GM04504 (cell line): ENCODE measurements at places on chromosomes 12 and 14.

DNA sequence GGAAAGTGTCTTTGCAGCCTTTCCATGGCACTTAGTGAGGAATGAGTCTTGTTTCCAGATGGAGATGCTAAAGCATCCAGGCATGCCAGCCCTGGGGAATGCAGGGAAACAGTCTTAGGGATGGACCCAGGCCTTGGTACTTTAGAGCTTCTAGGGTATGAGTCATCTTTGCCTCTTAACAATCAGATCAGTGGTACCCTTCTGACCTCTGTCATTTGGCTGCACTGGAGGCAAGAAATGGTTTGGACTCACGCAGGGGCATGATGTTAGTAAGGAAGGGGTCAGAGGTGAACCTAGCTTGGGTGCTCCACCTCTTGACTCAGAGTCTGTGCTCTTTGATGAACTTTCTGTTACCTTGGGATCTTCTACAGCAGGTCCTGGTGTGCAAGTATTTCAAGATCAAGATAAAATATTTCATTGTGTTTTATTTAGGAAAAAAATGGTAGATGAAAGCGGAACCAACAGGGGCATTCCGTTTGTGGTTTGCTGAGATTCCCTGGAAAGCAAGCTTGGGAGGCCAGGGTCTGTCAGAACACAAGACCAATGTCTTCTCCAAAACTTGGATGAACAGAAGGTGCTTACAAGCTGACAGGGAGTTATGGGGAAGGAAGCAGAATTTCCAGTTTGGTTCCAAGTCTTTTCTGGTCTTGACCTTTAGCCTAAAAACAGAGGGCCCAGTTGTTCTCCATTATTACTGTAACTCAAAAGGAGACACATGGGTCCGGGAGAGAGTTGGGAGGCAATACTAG, 216.2 kb downstream of the ZFP36L1 start:
- no peak for DNase-seq

- DNase-seq: no peak
These were observed 190.0 kb downstream of the MDGA2 start for GRCh38 chr14:47485421-47485820.

- DNase-seq: peak; percentile 8
These were observed 255.4 kb downstream of the DAD1 start for GRCh38 chr14:22333422-22334274.

GRCh38 chr12:22982635-22983034, 357.7 kb downstream of the ETNK1 start:
- no peak for DNase-seq

DNA sequence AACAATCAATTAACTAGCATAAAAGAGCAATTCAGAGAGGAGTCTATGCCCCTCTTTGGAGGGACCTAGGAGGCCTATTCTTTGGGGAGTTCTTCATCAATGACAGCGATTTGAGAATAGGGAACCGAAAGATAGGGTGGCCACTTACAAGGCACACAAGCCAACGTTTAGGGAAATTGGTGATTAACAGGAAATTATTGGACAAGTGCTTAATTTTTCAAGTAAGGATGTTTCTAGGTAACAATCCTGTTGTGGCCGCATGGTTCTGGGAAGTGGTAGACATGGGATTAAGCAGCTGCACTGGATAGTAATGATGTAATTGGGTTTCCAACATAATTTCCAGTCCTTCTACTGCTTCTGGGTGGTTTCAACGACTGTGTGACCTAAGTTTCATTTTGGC, 83.2 kb downstream of the HMGA2 start:
- DNase-seq: no peak

- no peak for DNase-seq
These were observed 5.8 kb upstream of the NTN4 start for GRCh38 chr12:95796225-95796981.

DNA sequence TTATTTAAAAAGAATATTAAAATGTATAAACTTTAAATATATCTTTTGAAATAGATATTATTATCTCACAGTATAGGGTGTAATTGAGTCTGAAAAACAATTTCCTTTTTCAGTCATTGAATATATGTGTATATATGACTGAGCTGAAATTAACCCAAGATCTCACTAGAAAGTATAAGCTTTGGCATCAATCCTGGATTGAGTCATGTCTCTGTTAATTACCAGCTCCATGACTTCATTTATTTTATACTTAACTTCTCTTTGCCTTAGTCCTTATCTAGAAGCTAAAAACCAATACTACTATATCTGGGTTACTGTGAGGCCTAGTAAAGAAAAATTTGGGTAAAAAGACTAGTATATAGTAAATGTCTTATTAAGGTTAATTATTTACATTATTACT, 1020.3 kb downstream of the LRFN5 start:
- no peak for DNase-seq

GRCh38 chr14:74502236-74503019, 8.9 kb downstream of the ISCA2 start:
- no peak for DNase-seq

DNA sequence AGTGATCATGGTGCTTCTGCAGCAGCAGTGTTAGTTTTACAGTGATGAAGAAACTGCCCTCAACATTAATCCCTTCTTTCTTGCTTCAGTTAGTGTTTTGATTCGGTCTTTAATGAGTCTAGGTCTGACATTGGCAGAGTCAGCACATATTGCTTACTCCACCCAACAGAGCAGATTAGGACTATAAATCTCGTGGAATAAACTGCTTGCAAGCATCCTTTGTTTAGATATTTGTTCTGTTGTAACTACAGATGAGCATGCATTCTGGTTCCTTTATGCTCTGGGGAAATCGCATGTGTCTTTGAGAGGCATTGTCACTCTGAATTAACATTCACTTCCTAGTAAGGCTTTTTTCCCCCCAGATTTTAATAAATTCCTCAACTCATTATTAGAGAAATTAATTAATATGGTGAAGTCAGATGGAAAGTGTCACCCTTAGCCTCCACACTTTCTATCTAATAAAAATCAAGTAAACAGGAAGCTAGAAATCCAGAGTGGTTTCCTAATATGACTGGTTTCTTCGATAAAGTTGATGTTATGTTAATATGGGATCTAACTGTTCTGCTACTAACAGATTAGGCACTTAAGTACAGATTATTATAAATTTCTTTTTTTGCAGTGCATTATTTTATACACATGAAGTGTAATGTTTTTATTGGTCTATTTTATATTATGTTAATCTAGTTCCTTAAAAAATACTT, 86.2 kb upstream of the SSTR1 start:
- no peak for DNase-seq

GRCh38 chr12:11676052-11676451, 26.6 kb downstream of the ETV6 start:
- DNase-seq: no peak
